ENCODE measurements at places on chromosomes 12 and 14.

- no peak for DNase-seq
These were observed 189.4 kb downstream of the RPS29 start for GRCh38 chr14:49396801-49397200.

GRCh38 chr14:38528582-38528981, 272.7 kb upstream of the CLEC14A start:
- DNase-seq = no peak

DNA sequence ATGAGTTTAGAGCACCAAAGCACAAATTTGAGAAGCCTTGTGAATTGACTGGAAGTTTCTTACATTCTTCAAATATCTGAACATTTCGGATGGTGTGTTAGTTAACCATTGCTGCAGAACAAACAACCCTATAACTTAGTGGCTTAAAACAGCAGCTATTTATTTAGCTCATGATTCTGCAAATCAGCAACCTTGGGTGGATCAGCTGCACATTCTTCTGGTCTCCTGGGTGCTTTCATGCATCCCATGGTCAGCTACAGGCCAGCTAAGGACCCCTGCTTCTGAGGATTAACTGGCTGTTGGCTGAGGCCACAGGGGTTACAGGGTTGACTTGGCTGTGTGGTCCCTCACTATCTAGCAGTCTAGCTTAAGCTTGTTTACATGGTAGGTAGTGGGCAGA, 114.0 kb upstream of the HIF1A start:
- DNase-seq = no peak

GRCh38 chr14:98940693-98941437, 331.1 kb downstream of the BCL11B start:
- no peak for DNase-seq

- peak; percentile 42 for DNase-seq
These were observed 16.5 kb upstream of the RIMKLB start for GRCh38 chr12:8681129-8681884.

GRCh38 chr14:81313775-81314429, 86.2 kb downstream of the STON2 start:
- DNase-seq = no peak

- DNase-seq = peak; percentile 39
These were observed 121.6 kb downstream of the TMEM132C start for GRCh38 chr12:128388461-128389000.

DNA sequence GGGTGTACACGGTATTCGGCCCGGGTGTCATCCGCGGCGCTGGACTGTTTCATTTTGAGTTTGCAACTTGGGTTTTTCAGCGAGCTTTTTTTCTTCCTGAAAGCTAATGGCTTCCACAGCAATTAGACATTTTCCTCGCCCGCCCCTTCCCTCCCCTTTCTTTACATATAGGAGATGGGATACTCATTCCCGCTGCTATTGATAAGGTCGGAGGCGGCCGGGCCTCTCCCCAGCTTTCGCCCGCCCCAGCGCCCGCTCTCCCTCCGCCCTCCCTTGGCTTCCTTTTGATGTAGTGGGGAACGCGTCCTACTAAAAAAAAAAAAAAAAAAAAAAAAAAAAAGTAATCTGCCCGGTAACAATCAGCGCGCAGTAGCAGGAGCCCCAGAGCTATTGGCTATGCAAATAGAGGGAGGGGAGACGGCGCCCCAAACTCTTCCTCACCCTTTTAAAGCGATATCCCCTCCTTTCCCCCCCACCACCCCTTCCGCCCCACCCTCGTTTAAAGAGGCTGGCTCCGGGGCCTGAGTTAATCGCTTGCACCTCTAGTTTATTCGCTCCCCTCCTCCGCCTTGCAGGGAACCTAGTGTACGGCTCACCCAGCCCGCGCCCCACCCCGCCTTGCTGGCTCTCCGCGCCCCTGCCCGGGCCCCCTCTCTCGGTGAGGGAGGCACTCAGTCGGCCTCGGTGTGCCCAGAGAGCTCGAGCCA, 1.7 kb upstream of the CCND2 start:
- no peak for DNase-seq

- no peak for DNase-seq
These were observed 103.5 kb downstream of the SYNE2 start for GRCh38 chr14:63956326-63956725.

GRCh38 chr14:51957950-51958349, 31.4 kb upstream of the RTRAF start:
- no peak for DNase-seq

DNA sequence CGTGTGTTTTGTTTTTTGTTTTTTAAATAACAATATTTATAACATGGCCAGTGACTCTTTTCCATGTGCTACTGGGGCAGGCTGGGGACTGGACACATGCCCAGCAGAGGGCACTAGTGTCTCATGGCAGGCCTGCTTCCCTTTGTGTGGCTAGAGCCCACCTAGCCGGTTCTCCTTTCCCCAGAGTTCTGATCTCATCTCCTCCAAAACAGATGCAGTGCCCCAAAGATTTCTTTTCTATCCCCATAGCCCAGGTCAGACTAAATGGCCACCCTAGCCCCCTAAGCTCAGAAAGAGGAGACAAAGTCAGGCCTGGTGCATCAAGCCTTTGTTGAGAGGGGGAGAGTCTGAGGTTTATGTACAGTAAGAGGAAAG, 21.2 kb downstream of the PRPF40B start:
- peak; percentile 49 for DNase-seq

- no peak for DNase-seq
These were observed 8.6 kb downstream of the TUNAR start for GRCh38 chr14:95885278-95885677.

DNA sequence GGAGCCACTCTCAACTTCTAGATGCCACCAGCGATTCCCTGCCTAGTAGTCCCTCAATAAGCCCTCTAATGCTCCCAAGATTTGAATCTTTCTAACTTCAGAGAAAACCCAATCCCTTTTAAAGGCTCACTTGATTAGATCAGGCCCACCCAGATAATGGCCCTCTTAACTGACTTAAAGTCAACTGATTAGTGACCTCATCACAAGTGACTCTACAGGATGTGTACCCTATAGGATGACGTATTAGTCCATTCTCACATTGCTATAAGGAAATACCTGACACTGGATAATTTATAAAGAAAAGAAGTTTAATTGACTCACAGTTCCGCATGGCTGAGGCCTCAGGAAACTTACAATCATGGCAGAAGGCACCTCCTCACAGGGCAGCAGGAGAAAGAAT, 49.1 kb downstream of the ANKS1B start:
- DNase-seq = no peak

GRCh38 chr12:101779626-101780025, 40.4 kb upstream of the SYCP3 start:
- no peak for DNase-seq

GRCh38 chr12:113397497-113398197, 6.0 kb downstream of the SDS start:
- DNase-seq = no peak

Data from NCI-H2029 treated with DMSO at 0.1 percent for 48 hours (cell line).